ENCODE measurements at places on chromosomes 4 and X.

DNA sequence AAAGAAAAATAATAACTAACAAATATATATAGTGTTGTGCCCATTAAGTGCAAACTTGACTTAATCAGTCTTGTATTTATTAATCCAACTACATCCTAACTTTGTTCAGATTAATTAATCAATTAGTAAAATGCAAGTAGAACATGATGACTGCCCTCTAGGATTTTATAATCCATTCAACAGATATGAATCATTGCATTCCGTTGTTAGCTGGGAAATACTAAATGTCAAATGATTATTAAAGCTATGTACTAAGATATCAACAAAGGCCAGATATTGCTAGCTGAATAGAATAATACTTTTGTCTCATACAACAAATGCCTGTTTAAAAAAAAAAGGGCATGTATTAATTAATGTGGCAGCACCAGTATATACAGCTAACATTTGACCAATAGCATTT is 1366.3 kb downstream of the STIM2 start:
- DNase-seq: no peak

DNA sequence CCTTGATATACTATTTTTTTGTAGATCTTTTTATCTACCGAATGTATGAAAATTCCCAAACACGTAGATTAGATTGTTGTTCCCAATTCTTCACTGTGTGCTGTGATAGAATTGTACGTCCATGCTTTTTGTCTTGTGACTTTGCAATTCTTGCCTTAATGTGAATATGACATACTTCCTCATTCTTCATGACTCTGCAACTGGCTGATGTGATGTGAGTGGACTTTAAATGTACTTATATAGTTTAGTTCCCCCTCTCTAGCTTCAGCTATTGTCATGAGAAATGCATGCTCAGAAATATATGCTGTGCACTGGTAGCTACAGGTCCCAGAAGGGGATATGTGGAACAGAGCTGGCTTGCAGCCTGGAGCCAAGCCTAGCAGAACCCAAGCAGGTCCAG is 89.4 kb downstream of the FTHL17 start:
- DNase-seq: no peak

DNA sequence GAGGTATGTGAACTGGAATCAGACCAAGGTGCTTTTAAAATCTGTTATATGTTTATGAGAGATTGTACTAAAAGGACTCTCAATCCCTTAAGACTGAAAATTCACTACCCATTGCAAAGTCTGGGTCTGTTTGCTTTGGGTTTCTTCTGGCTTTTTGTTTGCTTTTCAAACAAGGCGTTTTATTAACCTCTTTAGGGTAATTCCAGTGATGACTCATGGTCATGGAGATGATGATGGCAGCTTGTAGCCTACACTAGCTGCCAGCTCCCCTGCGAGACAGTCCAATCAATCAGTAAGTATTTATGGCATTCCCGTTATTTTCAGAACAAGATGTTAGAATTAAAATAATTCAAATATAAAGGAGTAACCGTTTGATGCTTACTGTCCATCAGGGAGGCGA is 643.8 kb upstream of the FTHL17 start:
- no peak for DNase-seq

DNA sequence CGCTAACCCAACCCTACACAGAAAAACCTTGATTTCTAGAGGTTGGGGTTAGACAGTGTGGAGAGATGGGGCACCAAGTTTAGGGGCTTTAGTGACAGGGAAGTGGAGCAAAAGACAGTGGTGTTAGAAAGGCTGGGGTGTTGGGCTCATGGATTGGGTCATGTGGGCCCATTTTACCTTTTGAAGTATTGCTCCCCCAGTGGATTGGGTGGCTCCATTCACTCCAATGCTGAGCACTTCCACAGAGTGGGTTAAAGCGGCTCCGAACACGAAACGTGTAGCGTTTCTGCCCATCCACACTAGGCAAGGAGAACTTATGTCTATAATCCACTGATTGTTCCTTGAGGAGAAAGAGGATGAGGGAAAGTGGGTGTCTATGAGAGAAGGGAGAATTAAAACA is 2.3 kb downstream of the IL2RG start:
- no peak for DNase-seq

- DNase-seq: no peak
Observed at GRCh38 chr4:67288964-67289363, 256.3 kb downstream of the CENPC start.
